Esophagus squamous epithelium (tissue), 5 donors: ENCODE measurements at places on chromosomes 2 and 18.
A peak's percentile ranks its signal among the peaks of the same experiment; 100 is the strongest.

GRCh38 chr2:106642679-106643078, 155.5 kb downstream of the CD8B2 start:
- DNase-seq: no peak

DNA sequence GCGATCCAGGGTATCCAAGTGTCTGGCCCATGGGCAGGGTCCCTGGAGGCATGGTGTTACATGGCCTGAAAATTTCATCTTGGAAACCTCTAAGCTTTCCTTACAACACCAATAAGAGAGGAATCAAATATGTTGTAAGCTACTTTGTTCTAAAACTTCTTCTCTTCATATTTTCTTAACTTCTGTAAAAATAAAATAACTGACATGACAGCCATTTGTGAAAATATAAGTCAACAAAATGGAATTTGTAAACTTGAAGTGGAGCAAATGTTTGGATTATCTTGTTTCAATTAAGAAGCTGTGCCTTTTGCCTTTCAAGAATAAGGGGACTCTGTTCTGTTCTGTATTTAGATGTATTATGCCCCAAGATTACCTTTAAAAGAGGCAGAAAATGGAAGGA, 319.7 kb downstream of the LPIN1 start:
- no peak for DNase-seq

- DNase-seq: no peak
Measured at GRCh38 chr18:43396266-43396665, 119.0 kb upstream of the SYT4 start.

- no peak for DNase-seq
Measured at GRCh38 chr2:15718103-15718943, 126.7 kb downstream of the DDX1 start.

DNA sequence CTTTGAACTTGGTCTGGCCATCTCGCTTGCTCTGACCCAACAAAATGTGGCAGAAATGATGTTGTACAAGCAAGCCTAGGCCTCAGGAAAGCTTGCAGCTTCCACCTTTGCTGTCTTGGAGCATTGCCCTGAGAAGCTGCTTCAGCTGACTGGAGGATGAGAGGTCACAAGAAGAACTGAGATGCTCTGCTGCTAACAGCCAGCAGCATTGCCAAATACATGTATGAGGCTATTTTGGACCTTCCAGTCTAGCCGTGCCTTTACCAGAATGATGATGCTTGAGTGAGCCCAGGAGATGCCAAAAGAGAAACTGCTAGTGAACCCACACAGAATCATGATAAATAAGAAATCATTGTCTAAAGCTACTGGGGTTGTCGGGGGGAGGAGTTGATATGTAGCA, 13.2 kb upstream of the ITGAV start:
- DNase-seq: no peak

DNA sequence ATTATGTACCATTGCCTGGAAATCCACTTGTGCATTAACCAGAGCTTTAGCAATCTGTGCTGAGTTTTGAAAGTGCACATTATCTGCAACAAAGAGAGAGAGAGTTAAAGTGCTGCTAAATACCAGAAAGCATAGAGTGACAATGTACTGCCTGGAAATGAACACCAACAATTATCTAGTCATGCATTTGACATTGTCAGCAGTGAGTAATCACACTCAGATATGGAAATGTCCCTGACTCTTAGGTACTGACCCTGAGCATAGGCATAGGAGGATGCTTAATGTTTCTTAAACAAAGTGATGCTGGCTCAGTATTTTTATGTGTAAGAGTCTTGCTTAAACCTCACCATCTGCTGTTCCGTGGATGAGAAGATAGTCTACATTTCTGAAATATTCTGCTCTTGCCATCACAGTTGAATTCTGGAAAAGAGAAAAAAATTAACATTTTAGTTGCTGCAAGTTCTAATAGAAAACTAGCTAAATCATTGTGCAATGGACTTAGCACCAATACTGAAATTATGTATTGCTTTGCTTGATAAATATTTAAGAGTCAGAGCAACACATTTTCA, 20.8 kb upstream of the GCG start:
- no peak for DNase-seq

GRCh38 chr2:20198796-20199632, 25.9 kb downstream of the SDC1 start:
- no peak for DNase-seq

GRCh38 chr2:85143463-85144082, 10.4 kb downstream of the TCF7L1 start:
- DNase-seq: no peak

GRCh38 chr2:29033656-29034055, 40.7 kb downstream of the PCARE start:
- DNase-seq: no peak

GRCh38 chr2:72813841-72814240, 12.0 kb downstream of the EXOC6B start:
- DNase-seq: no peak

- DNase-seq: no peak
Measured at GRCh38 chr2:173983391-173983871, 18.3 kb upstream of the SP3 start.

GRCh38 chr2:54549917-54550518, 93.9 kb downstream of the SPTBN1 start:
- no peak for DNase-seq

- no peak for DNase-seq
Measured at GRCh38 chr2:165745916-165746315, 48.1 kb downstream of the GALNT3 start.

- DNase-seq: no peak
Measured at GRCh38 chr18:78978349-78979055, 1.1 kb upstream of the SALL3 start.

DNA sequence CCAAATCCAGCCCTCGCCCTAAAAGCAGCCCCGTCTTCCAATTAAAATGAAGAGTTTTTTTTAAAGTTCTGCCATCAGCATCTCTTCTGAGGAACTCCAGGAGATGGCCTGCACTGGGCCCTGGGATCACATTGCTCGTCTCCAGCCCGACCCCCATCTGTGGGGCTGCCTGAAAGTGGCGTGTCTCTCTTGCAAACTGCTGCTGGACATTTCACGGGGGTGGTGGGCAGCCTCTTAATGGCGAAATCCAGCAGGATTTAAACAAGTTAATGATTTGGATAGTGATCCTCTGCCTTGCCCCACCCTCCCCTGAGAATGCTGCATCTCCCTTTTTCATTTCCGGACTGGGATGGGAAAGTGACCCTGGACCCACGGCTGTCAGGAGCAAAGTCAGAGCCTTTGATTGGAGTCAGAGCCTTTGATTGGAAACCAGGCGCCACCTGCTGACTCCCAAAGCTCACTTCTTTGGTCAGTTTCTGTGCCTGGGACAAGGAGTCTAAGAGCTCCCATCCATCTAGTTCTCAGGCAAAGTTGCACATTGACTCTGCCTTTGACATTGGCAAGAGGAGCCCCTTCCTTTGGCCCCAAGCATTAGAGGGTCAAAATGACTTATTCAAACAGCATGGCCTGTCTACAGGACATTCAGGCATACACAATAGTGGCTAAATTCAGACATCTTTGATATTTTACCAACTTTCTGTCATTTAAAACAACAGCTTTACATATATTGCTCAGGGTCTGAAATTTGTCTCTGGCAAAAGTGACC, 155.2 kb downstream of the SH3BP4 start:
- DNase-seq: no peak

DNA sequence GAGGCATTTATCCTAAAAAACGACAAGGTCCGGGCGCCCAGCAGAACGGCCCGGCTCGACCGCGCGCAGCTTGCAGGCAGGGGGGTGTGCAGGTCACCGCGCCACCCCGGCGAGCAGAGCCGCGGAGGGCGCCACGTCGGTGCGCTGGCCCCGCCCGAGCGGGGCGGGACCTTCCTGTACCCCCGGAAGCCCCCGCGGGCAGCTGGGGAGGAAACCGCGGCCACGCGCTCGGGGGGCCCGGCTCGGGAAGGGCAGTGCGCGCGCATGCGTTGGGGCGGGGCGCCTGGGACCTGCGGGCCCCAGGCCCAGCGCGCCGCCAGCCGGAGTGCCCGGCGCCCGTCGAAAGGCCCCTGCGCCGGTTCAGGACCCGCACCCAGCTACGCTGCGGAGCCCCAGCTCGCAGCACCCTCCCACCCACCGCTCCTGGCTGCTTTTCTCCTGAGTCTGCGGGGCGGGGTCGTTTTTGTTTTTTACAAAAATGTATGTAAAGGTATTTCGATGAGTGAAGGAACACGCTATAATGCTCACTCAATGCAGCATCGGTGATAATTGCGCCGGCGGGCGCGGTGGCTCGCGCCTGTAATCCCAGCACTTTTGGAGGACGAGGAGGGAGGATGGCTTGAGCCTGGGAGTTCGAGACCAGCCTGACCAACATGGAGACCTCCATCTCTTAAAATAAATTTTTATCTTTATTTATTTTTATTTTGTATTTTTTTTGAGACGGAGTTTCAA, 47.7 kb upstream of the POMC start:
- peak; percentile 18 for DNase-seq

DNA sequence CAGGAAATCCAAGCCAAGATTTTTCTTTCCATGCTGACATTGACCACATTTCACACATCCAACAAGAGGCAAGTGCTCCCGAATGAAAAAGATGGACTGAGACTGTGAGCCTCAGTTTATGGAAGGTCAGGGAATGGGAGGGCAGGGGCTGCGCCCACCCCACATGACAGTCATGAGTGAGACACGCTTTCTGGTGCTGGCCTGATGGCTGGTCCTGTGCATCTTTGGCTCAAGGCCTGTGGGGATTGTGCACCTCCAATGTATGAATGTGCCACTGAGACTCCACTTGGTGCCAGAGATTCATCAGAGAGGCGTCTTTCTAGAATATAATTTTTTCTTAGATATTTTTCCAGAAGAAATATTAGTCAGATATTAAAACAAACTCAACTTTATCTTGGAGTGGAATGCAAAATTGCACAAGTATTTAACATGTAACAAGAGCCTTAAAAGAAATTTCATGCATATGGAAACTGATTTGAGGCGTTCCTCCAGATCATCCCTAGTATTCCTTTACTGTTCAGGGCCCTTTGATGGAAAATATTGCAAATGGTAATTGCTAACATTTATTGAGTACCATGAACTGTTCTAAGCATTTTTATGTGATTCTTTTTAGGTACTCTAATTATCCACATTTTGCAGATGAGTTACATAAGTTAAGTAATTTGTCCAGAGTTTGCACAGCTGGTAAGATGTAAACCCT, 87.3 kb upstream of the GPR45 start:
- DNase-seq: no peak

DNA sequence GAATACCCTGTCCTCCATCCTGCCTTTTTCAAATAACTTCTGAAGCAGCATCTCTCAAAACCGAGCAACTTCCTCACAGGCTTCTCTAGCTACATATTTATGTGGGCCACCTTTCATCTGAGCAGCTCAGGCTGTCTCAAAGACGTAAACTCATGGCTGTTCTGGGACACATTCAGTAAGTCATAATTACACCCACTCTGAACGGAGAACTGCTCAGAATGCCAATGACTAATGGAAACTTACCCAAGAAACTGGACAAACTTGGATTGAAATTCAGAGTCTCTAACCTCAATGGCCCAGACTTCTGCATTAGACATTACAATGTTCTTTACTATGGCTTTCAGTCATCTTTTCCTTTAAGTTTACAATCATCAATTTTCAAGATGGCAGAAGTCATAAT, 145.2 kb downstream of the RAD51AP2 start:
- DNase-seq: no peak

DNA sequence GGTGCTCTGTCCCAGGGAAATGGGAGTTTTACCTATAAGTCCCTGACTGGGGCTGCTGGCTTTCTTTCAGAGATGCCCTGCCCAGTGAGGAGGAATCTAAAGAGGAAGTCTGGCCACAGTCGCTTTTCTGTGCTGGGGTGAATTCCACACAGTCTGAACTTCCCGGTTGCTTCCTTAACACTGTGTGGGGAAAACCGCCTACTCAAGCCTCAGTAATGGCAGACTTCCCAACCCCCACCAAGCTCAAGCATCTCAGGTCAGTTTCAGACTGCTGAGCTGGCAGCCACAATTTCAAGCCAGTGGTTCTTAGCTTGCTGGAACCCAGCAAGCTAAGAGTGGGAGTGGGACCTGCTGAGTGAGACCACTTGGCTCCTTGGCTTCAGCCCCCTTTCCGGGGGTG, 54.9 kb downstream of the NUP35 start:
- no peak for DNase-seq

- no peak for DNase-seq
Measured at GRCh38 chr2:200393191-200393590, 86.7 kb downstream of the SPATS2L start.

GRCh38 chr2:52818958-52819357, 948.6 kb upstream of the CHAC2 start:
- DNase-seq: no peak

GRCh38 chr2:197369933-197370320, 59.3 kb upstream of the ANKRD44 start:
- no peak for DNase-seq

DNA sequence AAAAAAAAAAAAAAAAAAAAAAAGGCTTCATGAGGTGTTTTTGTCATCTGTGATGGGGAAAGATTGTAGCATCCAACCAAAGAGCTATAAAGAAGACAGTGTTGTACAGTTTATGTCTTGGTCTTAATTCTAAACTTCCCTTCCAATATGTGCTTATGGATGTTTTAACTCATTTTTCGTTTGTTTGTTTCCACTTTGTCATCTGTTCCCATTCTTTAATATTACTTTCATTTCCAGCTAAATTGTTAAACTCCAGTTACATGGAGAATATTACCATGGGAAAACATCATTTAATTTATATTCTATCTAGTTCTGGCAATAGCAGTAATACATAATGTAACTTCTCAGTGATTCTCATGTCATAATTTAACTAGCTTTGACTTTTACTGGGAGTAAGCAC, 344.1 kb upstream of the NRP2 start:
- no peak for DNase-seq

- DNase-seq: no peak
Measured at GRCh38 chr2:85504778-85505261, 34.1 kb upstream of the MAT2A start.

DNA sequence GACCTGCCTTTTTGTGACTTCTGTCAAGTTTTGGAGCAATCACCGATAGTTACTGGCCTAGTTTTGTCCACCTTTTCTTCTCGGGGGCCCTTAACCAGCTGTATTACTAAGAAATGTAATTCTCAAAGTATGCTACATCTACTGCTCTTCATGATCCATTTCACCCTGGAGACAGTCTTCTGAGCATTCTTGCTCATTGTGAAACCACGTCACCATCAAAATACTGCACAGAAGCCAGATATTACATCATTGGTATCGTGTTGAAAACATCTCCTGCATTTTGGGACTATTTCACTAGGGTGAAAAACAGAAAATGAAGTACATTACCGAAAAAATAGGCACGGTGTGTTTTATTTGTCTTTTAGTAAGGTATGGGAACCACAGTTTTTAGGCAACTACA, 11.7 kb downstream of the LYPD6B start:
- no peak for DNase-seq

- no peak for DNase-seq
Measured at GRCh38 chr2:230217424-230217823, 2.4 kb downstream of the SP110 start.
